ENCODE measurements at places on chromosomes 7 and 10. TPM values are rescaled to one million over a fixed set of nuclear protein-coding genes. Genes with fewer than 3 reads are reported as not detected.
A peak's percentile ranks its signal among the peaks of the same experiment; 100 is the strongest.

DNA sequence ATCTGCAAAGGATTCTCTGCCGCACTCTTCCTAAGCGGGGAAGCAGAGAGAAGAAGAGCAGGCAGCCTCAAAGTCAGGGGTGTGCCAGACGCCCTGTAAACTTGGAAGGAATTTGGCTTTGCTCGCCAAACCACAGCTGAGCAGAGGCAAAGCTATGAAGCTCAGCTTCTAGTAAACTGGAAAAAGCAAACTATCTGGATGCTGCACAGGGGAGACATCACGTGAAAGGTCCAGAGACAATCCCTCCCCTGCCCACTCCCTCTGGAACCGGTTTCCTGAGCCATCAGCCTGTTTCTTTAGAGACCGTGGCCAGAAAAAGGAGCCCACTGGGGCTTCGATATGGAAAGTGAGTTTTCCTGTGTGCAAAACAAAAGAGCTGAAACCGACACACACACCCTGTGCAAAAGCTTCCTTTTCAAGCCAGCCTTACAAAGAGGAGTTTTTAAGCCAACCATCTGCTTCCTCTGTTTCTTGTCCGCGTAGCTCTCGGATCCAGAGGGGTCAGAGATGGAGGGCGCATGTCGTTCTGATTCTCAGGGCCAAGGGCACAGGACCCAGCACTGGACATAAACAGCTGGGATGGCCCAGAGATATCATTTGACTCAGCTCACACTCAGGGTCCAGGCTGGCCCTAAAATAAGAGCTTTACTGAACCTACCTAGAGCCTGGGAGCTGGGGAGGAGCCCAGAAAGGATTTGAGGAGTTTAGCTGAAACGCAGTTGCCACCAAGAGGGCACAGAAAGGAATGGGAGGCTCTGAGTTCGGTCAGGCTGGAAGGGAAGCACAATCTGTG is 58.2 kb upstream of the DNAAF5 start:
- no peak for DNase-seq

- DNase-seq = peak; percentile 28
These were observed 48.7 kb downstream of the GPR141 start for GRCh38 chr7:37732253-37732652.

GRCh38 chr7:47461161-47461560 is 120.8 kb downstream of the TNS3 start:
- DNase-seq = no peak

- no peak for DNase-seq
These were observed 510 bp upstream of the TRPV5 start for GRCh38 chr7:142934056-142934455.

GRCh38 chr7:149883452-149883861 is 9.7 kb downstream of the ATP6V0E2 start:
- DNase-seq = peak; percentile 73

DNA sequence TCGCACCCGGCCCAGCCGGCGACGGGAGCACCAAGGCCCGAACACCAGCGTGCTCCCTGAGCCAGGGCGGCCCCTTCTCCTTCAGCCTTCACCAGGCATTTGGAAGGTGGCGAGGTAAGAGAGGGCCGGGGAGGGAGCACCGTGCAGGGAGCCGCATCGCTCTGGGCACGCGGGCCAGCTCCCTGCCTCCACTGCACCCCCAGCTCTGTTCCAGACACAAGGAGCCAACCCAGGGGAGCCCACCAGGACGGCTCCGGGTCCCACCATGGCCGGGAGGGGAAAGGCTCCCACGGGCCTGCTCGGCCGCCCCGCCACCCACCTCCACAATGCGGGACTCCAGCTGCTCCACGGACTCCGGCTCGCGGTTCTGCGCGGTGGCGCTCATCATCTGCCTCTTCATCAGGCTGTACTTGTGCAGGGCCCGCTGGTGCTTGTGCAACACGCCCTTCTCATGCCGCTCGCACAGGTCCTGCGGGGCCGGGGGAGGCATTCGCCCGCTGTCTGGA is 15.1 kb downstream of the NUDT1 start:
- no peak for DNase-seq

ACTR1A gene
- total RNA-seq = 56.9 TPM

HMX3 gene
- total RNA-seq = 0.24 TPM

CPA1 gene
- total RNA-seq = not detected

EPHB4 gene
- 2.8 TPM for total RNA-seq
